ENCODE measurements at places on chromosomes 2 and 18.
A peak's percentile ranks its signal among the peaks of the same experiment; 100 is the strongest.

DNA sequence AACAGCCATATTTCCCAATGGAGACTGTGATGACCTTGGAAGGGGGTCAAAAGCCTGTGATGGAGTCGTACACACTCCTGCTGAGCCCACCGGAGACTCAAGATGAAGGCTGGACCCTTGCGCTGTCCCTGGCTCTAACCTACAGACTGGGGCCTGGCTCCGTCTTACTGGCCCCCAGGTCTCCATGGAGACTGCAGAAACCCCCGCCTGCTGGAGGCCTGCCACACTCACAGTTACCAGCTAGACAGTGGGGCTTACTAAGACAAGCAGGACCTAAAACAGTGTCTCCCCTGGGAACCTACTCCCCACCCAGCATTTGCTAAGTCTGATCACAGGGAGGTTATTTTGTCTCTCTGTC is 9.6 kb downstream of the C2orf72 start:
- DNase-seq: no peak

DNA sequence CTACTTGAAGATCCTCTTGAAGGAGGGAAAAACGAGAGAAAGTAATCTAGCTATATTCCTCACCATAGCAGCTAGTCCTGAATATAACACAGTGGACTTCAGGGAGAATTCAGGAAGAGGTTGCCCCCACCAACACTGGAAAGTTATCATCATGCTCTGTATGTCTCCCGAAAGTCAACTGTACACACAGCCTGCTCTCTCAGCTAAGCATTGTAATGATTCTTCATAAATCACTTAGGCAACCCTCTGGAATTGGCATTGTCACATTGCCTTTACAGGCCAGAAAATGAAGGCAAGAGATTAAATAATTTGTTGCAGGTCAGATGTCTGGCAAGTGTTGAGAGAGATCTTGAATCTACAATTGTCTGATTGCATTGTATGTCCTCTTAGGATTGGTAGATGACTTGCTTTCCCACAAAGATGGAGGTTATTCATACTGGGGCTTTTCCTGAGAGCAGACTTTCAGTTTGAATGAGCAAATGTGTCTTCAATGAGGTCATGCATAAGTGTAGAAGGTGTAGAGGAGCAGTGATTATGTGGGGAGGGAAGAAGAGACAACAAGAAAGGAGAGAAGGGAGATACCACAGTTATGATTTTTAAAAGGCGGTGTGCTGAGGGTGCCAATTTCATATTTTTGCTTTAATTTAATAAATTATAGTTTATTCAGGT is 667.2 kb downstream of the DCDC2C start:
- DNase-seq: no peak

GRCh38 chr2:158903711-158904405 is 64.6 kb upstream of the TANC1 start:
- DNase-seq: no peak

DNA sequence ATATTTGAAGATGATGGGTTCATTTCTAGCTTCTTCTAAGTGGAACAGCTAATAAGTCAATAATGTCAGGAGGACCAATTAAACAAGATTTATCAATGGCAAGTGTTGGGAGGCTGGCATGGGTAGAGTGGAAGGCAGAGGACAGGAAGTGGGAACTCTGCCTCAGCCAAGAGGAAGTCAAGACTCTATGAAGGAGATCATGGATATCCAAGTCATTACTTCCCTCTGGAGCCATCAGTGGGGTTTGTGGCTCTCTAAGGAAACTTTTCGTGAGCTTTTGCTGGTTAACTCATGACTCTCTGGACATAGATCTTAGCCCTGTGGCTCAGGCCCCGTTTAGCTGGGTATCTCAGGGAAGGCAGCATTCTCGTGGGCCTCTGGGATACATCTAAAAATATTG is 410.4 kb upstream of the ID2 start:
- no peak for DNase-seq

DNA sequence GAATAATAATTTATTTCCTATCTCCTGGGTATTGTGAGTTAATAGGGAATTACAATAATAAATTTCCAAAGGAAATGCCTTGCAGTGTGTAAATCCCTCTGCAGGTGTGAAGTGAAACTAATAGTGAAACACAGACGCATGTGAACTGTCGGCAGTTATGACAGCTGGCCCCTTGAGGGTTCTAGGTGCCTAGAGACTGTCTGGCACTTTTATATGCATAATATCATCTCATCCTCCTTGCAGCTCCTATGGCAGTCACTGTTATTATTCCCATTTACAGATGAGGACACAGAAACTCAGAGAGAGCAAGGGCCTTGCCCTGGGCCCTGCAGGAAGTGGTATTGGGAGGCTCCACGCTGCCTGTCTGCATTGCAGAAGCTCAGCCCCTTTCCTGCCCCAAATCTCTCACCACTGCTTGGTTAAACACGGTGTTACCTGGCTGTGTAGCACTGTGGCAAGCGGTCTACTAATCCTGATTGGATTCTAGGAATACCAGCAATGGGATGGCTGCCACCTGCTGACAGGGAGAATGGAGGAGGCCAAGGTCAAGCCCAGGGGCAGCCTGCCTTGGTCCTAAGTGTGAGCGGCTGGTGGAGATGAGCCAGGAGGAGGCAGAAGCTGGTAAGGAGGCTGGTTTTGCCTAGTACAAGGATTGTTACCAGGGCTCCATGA is 32.8 kb upstream of the ACKR3 start:
- no peak for DNase-seq

- DNase-seq: no peak
Observed at GRCh38 chr2:234272069-234272850, 221.8 kb downstream of the SPP2 start.

DNA sequence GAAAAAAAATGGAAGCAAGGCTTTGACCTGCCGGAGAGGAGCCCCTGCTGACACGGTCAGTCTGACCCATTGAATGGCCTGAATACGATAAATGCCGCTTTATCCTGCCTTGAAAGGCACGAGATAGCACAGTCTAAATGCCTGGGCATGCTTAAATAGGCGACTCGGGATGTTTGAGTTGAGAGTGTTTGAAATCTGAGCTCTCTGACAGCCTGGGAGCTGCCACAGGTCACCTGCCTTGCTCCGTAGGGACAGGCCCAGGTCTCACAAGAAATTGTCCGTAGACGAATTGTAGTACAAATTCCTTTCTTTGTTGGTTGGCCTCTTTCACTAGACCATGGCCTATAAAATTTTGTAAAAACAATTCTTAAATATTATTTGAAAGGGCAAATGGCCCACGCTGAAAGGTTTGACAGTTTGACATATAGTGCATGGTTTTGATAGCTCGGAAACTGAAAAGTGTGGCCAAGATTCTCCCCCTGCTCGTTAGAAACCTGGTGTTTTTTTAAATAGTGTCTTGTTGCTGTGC is 72.8 kb downstream of the MEIS1 start:
- DNase-seq: peak; percentile 35

- peak; percentile 38 for DNase-seq
Observed at GRCh38 chr2:194104687-194105086, 1552.3 kb upstream of the SLC39A10 start.

- DNase-seq: no peak
Observed at GRCh38 chr2:234378440-234378839, 118.4 kb downstream of the ARL4C start.

- no peak for DNase-seq
Observed at GRCh38 chr18:10055125-10055750, 141.4 kb downstream of the VAPA start.

- peak; percentile 56 for DNase-seq
Observed at GRCh38 chr2:28621172-28622100, 125.6 kb downstream of the PLB1 start.

- no peak for DNase-seq
Observed at GRCh38 chr2:237434866-237435311, 20.9 kb upstream of the COL6A3 start.

GRCh38 chr2:70514612-70515055 is 39.0 kb downstream of the TGFA start:
- no peak for DNase-seq

DNA sequence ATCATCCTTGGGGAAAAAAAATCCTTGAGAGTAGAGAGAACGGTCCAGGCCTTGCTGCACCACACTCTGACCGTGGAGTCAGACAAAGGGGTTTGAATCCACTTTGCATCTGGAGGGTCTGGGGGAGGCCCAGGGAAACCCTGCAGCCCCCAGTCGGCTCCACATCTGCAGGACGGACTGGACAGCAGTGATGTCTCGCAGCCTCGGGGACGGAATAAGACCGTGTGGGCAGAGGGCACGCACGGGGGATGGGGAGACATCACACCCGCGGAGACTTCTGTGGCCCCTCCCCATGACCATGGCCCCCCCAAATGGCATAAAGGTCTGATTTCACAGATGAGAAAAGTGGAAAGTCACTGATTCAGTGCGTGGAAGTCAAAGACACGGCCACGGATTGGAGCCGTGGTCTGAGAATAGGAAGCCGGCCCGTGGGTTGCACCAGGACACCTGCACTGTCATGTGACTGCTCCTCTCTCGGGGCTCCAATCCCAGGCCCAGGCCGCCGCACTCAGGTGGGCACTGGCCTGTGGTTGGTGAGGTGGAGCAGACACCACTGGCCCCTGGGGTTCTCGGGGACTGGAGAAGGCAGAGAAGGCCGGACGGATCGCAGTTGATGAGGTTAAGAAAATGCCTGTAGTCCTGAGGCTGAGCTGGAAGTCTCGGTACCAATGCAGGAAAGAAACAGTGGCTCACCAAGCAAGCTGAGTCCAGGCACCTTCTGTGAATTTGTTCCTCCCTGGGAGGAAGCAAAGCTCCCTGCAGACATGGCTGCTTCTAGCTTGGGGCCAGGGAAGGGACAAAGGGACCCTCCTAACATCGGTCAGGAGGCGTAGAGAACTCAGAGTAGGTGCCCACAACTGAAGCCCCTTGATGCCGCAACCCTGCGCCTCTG is 61.8 kb downstream of the RTP5 start:
- no peak for DNase-seq

All from globus pallidus (tissue), 1 donor.